ENCODE measurements at places on chromosomes 12 and 14.

- DNase-seq, result peak; percentile 25
These were observed 43.5 kb downstream of the DPF3 start for GRCh38 chr14:72850360-72850759.

DNA sequence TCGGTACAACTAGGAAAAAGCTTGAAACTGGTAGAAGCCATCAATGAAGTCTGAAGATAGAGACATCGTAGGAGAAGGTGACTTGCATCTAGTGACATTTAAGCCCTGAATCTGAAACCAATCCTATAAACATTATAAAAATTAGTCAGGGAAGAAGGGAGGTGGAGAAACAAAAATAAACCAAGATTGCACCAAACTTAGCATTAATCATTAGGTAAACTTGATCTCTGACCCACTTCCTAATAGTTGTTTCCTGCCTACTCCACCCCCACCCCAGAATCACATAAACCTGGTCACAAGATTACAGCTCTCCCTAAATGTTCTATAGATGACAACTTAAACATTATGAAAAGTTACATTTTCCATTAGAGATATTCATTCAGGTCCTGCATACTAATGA, 40.4 kb downstream of the TSPAN19 start:
- DNase-seq, result no peak

GRCh38 chr12:20196767-20197166, 171.6 kb upstream of the PDE3A start:
- DNase-seq, result no peak

DNA sequence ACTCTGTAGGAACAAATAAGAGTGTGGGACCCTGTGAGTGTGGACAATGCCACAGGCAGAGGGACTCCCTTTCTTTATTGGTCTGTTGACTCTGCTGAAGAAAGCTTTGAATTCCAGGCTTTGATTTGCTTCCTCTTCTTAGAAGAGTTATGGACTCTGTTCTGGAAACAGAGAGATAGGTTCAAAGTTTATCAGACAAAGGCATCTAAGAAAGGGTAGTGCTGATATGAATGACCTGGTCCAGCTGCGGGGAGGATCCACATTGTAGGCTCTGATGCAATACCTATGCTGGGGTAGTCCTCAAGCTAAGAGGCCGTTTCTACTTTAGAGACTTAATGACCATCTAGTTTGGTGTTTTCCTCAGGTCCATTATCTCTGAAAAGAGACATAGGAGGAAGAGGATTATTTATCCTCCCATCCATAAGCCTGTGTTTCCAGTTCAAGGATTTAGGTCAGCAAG, 10.7 kb upstream of the IKZF4 start:
- no peak for DNase-seq

GRCh38 chr12:109258607-109259544, 50.2 kb downstream of the FOXN4 start:
- no peak for DNase-seq

DNA sequence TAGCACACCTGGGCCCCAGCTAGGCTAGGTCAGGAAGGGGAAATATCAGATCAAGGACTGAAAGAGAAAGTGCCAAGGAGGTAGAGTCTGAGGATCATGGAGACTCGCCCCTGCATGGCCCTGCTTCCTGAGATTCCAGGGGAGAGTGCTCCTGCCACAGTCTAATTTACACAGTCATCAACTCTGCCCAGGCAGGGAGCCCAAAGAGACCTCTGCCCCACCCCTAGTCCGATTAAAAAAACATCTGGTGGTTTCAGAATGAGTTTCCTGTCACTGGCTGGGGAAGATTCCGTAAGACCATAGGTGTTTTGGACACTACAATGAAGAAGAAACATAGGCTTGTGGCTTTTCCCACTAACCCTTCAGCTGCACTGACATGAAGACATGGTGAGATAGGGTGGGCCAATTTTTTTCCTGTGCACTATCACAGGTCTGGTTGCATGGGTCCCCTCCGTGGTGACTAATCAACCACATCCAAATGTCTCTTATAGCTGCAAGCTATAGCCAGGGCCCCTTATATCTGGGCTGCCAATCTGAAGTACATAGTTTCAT, 31.5 kb upstream of the GZMB start:
- no peak for DNase-seq

DNA sequence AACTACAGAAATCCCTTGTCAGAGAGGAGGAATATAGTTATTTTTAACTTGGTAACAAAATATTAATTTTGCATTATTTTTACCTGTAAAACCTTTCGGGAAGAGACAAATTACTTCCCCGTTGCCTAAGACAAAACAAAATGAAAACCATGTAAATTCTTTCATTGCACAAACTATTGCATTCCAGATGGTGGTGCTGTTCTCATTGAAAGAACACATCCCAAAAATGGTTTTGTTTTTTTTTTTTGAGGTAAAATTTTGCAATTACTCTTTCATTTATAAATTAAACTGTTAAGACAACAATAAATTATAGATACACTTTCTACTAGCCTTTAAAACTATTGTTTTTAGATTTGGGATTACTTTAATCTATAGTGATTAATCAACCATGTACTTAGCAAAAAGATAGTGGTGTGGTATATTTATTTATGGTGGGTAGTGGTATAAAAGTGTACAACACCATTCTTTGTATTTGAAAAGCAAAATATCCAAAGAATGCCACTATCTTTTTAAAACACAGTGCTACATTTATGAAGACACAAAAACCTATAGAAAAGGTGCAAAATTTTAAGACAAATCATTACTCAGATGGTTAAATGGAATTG, 115.5 kb downstream of the SLC38A1 start:
- DNase-seq, result no peak

GRCh38 chr12:49635036-49635435, 11.7 kb downstream of the PRPF40B start:
- DNase-seq, result no peak

DNA sequence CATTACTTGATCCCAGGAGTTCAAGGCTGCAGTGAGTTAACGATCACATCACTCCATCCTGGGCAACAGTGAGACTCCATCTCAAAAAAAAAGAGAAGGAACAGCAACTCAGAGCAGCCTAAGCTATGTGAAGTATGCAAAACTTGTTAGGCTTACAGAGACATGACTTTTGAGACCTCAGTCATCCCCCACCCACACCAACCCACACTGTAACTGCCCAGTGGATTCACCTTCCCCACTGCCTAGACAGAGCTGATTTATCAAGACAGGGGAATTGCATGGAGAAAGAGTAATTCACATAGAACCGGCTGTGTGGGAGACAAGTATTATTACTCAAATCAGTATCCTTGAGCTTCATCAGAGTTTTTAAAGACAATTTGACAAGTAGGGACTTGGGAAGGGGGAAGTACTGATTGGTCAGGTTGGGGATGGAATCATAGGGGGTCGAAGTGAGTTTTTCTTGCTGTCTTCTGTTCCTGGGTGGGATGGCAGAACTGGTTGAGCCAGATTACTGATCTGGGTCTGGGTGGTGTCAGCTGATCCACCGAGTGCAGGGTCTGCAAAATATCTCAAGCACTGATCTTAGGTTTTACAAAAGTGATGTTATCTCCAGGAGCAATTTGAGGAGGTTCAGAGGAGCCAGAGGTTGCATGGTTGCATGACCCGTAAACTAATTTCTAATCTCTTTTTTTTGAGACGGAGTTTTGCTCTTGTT, 6.2 kb upstream of the WDR89 start:
- DNase-seq, result no peak

DNA sequence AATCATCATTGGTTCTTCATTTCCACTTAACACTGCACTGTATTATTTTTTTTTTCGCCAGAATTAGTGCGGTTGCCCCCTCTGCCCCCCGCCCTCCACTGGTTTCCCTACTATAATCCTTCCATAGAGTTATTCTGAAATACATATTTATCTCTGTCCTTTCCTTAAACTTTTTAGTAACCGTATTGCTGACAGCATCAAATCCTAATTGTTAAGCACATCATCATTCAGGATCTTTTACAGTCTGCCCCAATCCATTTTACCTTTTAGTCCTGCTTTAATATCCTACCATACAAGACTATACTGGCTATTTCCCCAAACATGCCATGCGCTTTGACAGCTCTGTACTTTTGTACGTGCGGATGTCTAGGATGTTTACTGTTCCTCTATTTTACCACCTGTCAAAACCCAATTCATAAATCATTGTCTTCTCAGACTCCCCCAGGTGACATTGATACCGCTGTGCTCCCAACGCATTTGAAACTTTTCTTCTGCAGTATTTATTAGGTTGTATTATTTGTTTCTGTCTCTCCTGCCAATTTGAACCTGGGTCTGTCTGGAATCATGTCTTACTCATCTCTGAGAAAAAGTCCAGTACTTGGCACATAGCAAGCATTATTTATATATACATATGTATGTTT, 1.0 kb downstream of the FGFR1OP2 start:
- no peak for DNase-seq

- DNase-seq, result no peak
These were observed 124.7 kb downstream of the GARIN6 start for GRCh38 chr12:99772274-99772673.

DNA sequence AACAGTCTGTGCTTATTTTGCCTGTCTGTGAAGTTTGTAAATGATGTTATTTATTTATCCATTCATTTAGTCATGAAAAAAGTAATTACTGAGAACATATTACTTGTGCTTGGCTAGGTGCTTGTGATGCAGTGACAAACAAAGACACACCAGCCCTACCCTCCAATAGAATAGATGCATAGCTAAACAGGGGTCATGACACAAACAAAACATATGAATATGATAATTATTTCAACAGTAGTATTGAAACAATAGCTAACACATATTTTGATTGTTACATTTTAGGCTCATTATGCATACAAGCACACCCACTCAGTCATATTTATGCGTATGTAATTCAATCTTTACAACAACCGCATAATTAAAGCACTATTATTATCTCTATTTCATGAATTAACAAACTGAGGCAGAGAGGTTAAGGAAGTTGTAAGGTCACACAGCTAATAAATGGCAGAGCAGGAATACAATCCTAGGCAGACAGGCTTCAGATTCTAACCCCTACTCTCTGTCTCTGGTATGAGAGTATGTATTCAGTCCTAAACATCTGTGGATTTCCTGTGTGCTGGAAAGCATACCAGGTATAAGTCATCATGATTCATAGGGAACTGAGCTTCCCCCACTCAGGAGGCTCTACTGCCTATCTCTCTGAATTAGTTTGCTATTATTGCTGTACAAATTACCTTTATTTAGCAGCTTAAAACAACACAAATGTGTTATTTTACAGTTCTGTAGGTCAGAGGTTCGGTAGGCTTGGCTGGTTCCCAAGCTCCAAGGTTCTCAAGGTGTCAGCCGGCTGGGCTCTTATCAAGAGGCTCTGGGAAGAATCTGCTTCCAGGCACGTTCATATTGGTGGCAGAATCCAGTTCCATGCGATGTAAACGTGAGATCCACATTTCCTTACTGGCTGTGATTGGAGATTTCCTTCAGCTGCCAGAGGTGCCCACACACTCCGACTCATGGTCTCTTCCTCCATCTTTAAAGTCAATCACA, 509.4 kb downstream of the GALC start:
- DNase-seq, result no peak

- no peak for DNase-seq
These were observed 525.8 kb upstream of the FBXO33 start for GRCh38 chr14:39957987-39958386.

DNA sequence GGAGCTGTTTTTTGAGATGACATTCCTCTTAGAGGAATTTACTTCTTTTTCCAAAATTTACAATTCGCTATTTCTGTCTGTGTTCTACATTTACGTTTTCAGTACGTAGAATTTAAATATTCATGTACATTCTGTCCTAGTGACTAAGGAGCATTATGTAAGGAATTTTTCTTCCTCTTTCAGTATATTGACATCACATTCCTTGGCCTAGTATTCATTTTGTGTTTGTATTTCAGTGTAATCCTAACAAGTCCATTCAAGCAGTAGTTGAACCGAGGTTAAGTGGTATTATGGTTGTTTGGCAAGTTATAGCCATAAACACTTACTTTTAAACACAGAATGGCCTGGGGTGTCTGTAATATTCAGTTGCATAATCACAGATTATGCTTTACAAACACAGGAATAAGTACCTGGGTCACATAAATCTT, 465.2 kb downstream of the PCNX1 start:
- peak; percentile 10 for DNase-seq

GRCh38 chr14:101834800-101835547, 73.5 kb downstream of the PPP2R5C start:
- DNase-seq, result no peak

DNA sequence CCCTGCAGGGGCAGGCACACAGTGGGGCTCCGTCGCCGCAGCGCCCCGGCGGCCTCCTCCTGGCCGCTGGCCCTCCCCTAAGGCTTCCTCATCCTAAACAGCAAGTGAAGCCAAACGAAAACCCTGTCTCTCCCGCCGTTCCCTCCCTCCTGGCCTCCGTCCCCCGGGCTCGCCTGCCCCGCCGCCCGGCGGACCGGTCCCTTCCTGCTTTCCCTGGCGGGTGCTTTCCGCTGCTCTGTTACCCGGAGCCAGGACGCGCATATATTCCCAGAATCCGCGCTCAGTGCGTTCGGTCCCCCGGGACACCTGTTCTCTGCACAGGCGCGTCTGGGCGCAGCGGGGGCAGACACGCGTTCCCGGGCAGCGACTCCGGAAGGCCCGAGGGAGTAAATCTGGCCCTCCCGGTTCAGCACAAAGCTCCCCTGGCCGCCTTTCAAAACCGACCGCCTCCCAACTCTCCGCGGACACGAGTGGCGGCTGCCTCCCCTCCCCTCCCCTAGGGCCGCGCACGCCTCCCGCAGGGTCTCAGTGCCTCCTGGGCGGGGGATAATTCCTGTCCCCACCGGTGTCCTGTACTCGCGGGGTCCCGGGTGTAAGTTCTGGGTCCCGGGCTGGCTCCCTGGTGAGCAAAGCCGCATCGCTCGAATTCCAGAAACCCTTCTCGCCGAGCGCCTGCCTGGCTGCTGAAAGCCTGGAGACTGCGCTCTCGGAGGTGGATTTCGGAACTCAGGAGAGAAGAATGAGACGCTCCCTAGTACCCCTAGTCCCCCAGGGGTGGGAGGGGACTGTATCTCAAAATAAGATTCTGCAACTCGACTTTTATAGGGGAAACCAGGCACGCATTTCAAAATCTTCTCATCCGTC, 21.4 kb upstream of the CEP170B start:
- no peak for DNase-seq

GRCh38 chr12:58608711-58609110, 311.6 kb downstream of the LRIG3 start:
- no peak for DNase-seq

- DNase-seq, result no peak
These were observed 24.2 kb downstream of the GOLGA3 start for GRCh38 chr12:132804426-132804861.

DNA sequence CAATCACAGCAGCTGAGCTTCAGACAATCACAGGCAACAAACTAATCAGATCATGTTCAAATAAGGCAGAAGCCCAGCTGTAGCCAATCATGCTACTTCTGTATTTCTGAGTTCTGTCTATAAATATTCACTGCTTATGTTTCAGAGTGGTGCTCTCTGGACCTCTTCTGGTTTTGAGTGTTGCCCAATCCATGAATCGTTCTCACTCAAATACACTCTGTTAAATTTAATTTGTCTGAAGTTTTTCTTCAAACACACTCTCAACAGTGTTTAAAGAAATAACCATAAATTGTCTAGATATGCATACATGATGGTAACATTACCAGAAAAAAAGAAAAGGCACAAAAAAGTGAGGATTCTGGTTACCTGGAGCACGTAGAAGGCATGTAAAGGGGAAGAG, 77.9 kb upstream of the BBS10 start:
- DNase-seq, result no peak

- no peak for DNase-seq
These were observed 7.2 kb downstream of the MGP start for GRCh38 chr12:14878488-14878887.

Data from RCC 7860 (cell line).